Stimulated activated CD4-positive, alpha-beta T cell treated with anti-CD3 and anti-CD28 coated beads, Interleukin-12 subunit alpha, Interleukin-12 subunit beta, amount 100 ng/mL, for 4 hours (primary cell): ENCODE measurements at places on chromosomes 16 and 17.

DNA sequence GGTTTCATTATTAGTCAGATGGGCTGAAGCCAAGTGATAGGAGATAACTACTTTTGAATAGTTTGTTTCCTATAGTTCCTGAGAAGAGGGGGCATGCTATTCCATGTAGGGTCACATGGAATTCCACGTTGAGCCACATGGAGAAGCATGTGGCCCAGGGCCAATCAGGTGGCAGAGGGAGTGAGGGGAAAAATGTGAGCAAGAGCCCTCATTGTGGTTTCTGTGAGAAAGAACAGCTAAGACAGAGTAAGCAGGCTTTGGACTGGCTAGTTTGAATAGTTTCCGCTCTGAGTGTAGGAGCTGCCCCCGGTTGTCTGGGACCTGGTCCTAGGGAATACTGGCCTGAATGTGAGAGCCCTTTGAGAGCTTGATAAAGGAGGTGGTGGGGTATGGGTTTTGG lies 69.9 kb upstream of the CNTNAP4 start:
- no peak for DNase-seq

DNA sequence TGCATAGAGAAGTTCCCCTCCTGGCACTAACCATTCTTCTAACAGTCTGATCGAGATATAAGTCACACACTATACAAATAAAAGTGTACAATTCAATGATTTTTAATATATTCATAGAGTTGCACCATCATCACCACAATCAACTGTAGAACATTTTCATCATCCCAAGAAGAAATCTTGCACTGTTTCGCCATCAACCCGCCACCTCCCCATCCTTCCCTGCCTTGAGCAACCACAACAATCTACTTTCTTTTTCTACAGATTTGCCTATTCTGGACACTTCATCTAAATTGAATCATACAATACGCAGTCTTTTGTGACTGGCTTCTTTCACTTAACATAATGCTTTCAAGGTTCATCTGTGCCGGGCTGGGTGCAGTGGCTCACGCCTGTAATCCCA lies 33.0 kb upstream of the GUCY2D start:
- no peak for DNase-seq

GRCh38 chr17:27398691-27399090 lies 57.6 kb upstream of the KSR1 start:
- no peak for DNase-seq

DNA sequence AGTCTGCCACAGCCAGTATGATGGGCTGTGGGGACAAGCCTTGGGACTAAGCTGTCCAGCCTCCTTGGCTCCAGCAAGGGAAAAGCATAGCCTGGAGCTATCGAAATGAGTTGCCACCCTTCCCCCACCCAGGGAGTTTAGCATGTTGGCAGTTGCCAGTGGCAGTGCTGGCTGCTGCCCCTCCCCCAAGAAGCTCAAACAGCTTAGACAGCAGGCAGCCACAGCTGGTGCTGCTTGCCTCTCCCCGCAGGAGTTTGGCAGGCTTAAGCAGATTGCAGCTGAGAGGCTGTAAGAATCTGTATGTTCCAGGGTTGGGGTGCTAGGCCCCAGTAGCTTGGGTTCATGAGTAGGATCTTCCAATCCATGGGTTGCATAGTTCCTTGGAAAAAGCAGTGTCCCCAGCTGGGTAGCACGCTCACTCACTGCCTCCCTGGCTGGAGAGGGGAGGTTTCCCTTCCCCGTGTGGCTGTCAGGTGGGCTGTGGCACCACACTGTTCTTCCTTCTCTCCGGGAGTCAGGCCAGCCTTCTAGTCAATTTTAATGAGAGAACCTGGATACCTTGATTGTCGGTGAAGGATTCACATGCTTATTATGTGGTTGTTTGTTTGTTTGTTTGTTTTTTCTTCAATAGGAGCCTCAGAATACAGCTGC lies 506.1 kb downstream of the CDH11 start:
- DNase-seq: no peak

- DNase-seq: no peak
These were observed 1.6 kb downstream of the CHCT1 start for GRCh38 chr17:60423865-60424264.

GRCh38 chr16:83336603-83337002 lies 471.2 kb upstream of the HSBP1 start:
- no peak for DNase-seq

DNA sequence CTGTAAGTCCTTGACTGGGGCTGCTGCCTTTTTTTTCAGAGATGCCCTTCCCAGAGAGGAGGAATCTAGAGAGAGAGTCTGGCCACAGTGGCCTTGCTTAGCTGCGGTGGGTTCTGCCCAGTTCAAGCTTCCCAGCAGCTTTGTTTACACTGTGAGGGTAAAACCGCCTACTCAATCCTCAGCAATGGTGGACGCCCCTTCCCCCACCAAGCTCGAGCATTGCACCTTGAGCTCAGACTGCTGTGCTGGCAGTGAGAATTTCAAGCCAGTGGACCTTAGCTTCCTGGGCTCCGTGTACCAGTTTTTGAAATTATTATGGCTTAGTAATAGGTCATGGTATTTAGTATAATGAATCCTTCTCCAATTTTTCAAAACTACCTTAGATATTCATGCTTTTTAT lies 395.4 kb downstream of the NPIPA7 start:
- DNase-seq: no peak

- DNase-seq: no peak
These were observed 102.9 kb upstream of the TMEM97 start for GRCh38 chr17:28216052-28216451.

GRCh38 chr17:75135946-75136345 lies 4.4 kb upstream of the NT5C start:
- DNase-seq: no peak

GRCh38 chr17:62653826-62654761 lies 26.6 kb downstream of the MRC2 start:
- no peak for DNase-seq

GRCh38 chr16:8320131-8320530 lies 270.2 kb downstream of the TMEM114 start:
- no peak for DNase-seq

GRCh38 chr16:85639529-85640253 lies 26.6 kb downstream of the GSE1 start:
- no peak for DNase-seq

DNA sequence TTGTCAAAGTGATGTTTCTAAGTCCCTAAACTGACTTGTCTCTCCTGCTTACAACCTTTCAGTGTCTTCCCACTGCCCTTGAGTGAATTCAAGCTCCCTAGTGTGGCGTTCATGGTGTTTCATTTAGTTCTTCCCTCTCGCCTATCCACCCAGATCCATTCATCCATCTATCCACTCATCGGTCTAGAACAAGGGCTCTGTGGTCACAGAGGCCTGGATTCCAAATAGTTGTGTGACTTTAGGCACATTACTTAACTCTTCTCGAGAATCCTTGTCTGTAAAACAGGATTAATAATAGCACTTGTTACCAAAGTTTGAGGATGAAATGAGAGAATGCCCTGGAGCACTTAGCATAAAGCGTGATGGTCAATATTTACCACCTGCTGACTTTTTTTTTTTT lies 870 bp upstream of the TAC4 start:
- DNase-seq: no peak

- no peak for DNase-seq
These were observed 30.9 kb downstream of the ZNF624 start for GRCh38 chr17:16622540-16623277.

- DNase-seq: no peak
These were observed 478.3 kb upstream of the ERCC4 start for GRCh38 chr16:13441675-13442074.

- DNase-seq: no peak
These were observed 35.2 kb upstream of the SDK2 start for GRCh38 chr17:73679476-73679875.

DNA sequence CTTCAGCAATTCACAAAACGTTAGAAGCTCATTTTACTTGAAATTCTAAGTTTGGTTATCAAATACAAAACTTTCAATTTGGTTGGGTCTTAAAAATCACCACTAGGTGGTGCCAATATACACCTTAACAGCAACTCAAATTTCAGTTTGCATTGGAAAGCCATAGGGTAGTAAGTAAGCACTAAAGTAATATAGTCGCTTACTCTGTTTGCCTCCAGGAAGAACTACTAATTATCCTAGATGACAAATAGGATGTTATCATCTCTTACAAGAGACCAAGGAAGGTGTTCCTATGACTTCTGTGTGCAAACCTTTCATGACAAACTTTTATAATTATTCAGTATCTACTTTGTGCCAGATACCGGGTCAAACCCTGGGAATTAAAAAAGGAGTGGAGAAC lies 93.3 kb downstream of the MYO1D start:
- no peak for DNase-seq

GRCh38 chr16:68085259-68086071 lies at the start of gene NFATC3:
NFATC3 (plus strand) TSS chr16:68085370; CDS start chr16:68085682, 312 bp downstream.
- DNase-seq: peak; percentile 99

DNA sequence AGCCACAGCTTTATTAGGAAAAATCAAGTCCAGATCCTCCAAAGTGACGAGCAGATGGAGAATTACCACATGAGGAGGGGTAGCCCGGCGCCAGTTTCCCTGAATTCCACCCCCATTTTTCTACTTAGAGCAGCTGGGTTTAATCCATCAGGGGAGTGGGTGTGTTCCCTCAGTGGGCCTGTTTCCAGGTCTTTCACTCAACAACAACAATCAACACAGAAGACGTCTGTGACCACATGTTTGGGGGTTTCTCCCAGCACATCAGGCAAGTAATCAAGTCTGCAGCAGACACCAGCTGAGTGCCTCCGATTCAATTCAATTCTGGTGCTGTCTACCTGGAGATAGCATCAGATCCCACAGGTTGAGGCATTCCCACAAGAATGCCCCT lies 6.8 kb downstream of the SLC6A2 start:
- DNase-seq: no peak

DNA sequence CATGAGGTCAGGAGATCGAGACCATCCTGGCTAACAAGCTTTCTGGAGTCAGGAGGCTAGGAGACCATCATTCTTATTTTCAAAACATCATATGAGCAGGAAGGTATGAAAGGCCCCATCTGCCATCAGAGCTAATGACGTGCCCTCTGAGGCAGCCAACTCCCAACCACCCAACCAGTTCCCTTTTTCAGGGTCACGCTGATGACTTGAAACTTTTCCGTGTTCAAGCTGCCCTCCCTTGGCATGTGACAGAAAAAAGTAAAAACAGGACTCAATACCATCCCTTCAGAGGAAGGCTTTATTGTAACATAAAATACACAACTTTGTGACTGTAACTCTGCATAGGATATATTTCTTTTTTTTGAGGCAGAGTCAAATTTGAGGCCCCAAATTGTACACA lies 4.6 kb upstream of the GHDC start:
- no peak for DNase-seq

GRCh38 chr17:58643147-58643546 lies 48.7 kb downstream of the TEX14 start:
- DNase-seq: no peak

- no peak for DNase-seq
These were observed 102.2 kb downstream of the ABCA8 start for GRCh38 chr17:68853036-68853435.

- DNase-seq: no peak
These were observed 273.4 kb downstream of the NTN1 start for GRCh38 chr17:9294661-9295210.

DNA sequence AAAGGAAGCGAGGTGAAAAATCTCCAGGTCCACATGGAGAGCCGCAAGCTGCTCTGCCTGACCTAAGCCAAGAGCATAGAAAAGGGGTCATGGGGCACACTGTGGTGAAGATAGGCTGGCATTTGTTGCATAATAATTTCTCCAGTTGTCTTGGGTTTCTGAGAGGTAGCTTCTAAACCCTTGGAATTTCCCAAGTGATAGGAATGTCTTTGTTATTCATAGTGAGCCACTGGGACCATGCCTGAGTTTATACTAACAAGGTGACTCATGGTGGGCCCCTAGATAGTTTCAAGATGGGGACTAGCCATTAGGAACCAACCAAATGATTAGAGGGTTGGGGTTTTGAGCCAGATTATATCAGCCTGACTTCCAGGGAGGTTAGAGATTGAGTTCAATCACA lies 25.6 kb downstream of the SOST start:
- DNase-seq: no peak

DNA sequence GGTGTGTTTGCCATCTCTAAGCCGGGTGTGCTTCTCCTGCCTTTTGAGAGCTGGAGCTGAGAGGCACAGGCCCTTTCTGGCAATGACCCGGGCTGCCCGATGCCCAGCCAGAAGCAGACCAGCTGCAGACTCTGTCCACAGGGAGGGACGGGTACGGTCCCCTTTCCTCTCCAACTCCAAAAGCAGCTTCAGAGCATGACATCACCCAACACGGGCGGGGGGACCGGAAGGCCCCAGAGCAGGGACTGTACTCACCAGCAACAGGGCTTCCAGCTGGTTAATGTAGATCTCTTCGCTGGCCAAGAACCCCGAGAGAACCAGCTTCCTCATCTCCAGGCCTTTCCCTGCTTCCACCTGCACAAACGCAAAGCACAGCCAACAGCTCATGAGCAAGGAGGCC lies 79.4 kb downstream of the ABR start:
- no peak for DNase-seq

DNA sequence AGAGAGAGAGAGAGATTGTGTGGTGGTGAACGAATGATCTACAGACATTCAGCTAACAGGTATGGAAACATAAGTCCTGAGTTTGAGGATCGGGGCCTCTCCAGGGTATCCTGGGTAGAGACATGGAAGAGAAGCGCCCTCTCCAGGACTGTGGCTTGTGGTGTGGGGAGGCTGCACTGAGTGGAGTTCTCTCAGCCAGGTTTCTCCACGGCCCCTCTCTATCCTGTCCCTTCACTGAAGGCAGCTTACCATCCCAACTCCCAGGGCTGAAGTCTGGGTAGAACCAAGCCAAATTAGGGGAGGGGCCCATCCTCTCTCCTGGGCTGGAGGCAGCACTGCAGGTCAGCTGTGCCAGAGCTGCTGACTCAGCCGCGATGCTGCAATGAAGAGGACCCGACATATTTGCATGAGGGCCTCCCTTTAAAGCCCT lies 6.2 kb downstream of the C1QL1 start:
- DNase-seq: no peak

DNA sequence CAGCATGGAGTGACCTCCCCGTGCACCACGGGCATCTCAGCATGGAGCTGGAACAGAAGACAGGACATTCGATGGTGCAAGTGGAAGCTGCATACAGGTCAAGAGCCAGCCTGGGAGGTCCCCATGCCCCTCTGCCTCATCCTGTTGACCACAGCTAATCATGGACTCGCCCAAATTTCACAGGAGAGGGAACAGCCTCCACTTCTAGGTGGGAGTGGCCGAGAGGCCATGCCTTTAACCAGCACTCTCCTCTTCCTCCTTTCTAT lies 3.8 kb upstream of the SLC47A2 start:
- no peak for DNase-seq

GRCh38 chr17:45128331-45128730 lies 4.0 kb downstream of the PLCD3 start:
- no peak for DNase-seq

DNA sequence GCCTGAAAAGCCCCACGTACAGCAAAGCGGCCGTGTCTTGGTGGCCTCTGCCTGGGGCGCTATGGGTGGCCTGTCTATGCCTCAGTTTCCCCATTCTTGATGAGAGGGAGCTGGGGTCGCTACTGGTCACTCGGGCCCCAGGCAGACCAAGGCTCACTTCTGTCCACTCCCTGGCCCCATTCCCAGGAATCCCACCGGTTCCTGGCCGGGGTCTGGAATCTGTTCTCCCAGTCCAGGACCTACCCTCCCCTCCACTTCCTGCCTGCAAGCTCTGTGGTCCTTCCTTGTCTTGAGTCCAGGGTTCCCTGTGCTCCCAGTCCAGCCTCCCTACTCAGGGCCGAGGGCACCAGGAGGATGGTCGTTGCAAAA lies 24.5 kb downstream of the METRNL start:
- no peak for DNase-seq
